ENCODE measurements at places on chromosomes 4 and X.

GRCh38 chr4:138010639-138011038 lies 231.5 kb downstream of the SLC7A11 start:
- no peak for DNase-seq

DNA sequence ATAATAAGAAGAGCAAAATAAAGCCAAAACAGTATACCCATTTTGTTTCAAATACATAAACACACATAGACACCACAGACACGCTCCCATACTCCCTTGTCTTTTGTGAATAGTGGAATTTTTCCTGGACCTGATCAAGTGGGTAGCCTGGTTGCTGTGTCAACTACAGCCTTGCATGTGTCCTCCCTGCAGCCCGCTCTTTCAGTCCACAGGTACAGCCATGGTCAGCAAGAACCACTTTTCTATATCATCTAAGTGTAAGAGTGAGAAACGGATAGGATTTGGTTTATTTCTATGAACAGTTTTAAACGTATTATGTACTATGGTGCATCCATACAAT lies 9.8 kb downstream of the PWWP3B start:
- no peak for DNase-seq

DNA sequence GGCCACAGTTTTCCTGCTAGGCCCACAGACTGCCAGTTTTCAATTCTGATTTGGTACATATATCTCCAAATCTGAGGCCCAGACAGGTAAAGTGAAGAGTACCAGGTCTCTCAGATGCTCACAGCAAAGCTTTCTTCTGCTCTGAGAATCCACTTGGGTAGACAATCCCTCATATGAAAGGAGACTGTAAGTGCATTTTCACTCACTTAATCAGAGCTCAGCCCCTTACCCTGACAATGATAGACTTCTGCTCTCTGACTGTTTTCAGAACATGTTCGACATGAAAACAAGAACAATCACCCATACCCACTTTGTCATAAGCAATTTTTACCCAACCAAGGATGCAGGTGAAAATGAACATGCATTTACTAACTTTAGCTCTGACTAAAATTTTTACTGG lies 7.1 kb downstream of the GPRIN3 start:
- no peak for DNase-seq

DNA sequence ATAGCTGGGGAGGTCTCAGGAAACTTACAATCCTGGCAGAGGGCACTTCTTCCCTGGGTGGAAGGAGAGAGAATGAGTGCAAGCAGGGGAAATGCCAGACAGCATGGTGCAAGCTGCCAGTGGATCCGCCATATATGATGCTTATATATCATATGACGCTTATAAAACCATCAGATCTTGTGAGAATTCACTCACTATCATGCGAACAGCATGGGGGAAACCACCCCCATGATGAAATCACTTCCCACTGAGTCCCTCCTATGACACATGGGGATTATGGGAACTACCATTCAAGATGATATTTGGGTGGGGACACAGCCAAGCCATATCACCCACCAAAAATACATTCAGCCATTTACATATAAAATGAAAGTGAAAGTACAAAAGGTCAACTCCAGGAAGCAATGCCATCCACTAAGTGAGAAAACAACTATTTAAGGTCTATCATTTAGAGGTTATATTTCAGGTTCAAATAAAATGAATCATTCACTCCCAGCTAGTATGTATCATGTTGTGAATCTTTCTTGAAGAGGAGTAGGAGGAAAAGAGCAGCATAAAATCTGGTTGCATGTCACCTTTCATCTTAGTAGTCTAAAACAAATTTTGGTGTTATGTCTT lies 20.3 kb upstream of the DYNLT3 start:
- no peak for DNase-seq

- DNase-seq: no peak
Measured at GRCh38 chr4:126727461-126727860, 905.3 kb upstream of the INTU start.

GRCh38 chrX:12825801-12826200 lies 34.6 kb downstream of the PRPS2 start:
- no peak for DNase-seq

DNA sequence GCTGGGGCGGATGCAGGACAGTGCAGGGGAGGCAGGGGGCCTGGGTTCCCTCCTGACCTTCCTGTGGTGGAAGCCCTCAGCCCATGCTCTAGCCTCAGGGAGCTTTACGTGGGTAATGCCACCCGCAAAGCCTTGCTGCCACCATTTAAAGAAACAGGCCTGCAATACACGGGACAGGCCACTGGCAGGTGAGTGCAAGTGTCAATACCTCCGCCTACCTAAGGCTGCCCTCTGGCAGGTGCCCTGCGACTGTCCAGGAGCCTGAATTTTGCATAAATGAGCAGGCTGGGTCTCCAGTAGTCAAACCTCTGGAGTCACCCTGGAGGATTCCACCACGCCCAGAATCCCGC lies 5.9 kb downstream of the CRMP1 start:
- no peak for DNase-seq

DNA sequence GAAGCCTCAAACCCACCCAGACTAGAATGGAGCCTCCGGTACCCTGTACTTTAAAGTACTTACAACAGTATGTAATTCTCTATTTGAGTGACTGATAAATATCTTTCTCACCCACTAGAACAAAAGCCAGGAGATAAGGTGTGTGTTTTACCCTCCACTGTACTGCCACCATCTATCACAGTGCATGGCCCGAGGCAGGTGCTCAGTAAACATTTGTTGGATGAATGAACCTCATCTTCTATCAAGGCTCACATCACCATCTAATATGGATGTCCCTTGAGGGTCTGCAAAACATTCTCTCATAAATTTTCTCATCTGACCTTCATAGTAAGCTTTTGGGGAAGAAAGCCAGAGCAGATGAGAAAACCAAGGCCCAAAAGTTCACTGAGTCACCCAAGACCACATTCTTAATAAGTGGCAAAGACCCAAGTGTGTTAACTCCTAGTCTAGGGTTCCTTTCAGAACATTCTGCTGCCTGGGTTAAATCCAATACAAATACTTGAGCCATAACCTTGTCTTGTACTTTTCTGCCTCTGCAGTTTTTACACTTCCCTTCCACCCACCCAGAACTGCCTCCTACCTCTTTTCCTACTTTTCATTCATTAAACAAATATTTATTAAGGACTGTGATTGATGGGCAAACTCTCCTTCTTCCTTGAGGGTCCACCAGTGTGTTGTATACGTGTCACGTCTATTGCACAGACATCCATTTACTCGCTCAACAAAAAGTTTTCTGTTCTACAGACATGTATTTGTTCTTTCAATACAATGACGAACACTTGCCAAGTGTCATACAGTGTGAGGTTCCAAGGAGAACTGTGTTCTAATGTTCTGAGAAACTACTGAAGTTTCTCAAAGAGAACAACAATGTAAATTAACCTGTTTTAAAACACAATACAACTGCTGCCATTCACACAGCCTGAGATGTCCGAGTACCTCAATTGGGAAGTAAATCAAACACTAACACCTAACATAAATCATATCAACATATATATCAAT lies 35.7 kb downstream of the APBB2 start:
- no peak for DNase-seq

DNA sequence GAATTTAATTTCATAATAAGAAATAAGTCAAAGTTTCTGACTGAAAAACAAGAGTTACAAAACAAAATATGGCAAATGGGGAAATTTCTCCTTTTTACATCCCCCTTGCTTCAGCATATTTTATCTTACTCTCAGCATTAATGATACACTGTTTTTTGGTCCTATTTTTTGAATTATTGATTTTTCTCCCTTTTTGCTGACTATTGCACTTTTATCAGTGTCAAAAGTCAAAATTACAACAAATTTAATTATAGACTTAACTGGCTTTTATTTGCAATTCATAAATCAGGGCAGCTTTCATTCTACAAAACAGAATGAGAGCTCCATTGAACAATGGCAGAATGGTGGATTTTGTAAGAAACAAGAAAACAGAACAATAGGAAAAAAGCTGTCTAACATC lies 901.9 kb downstream of the FAT4 start:
- DNase-seq: no peak

DNA sequence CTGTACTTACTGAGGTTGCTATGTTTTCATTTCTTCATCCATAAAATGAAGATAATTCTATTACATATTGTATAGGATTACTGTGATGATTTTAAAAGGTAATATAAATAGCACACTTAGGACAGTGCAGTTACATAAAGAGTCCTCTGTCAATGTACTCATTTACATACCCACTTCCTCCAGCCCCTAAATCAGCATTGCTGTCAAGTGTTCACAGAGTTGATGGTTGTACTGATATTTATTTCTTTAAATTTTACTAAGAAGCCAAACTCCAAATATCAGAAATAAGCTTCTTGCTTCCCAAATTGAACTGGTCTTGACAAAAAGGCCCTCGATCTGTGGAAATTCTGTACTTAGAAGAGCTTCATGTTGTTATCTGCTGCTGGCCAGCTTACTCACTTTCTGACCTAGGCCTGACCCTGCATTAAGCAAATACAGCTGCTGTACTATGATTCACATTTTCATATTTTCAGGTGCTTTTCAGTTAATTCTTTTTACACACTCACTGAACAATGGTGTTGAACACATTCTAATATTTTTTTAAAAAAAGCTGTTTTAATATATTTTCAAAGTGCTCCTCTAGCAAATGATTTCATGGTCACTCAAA lies 259.6 kb downstream of the UNC5C start:
- DNase-seq: no peak

GRCh38 chr4:17647927-17648326 lies 33.5 kb downstream of the MED28 start:
- no peak for DNase-seq

GRCh38 chr4:123913598-123913997 lies 517.0 kb downstream of the SPRY1 start:
- no peak for DNase-seq

- no peak for DNase-seq
Measured at GRCh38 chr4:70768301-70768948, 46.7 kb downstream of the RUFY3 start.

- DNase-seq: no peak
Measured at GRCh38 chr4:173929921-173930320, 353.5 kb downstream of the FBXO8 start.

- DNase-seq: no peak
Measured at GRCh38 chr4:150253965-150254630, 175.9 kb downstream of the DCLK2 start.

DNA sequence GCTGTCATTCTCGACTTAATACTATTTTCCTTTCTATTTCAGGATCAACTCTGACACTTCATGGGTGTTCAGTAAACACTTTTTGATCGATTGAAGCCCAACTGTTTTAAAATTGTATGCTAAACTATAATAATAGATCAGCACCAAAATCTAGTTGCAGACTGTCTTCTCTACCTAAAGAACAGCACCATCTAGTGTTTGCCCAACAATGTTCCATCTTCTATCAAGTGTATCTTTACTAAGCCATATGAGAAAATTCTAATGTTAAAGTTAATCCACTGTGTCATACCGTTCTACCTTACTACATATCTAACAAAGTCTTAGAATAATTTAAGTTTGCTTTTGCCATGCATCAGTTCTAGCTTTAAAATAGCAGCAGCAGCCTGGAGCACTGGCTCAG lies 113.0 kb upstream of the PRDX4 start:
- no peak for DNase-seq

DNA sequence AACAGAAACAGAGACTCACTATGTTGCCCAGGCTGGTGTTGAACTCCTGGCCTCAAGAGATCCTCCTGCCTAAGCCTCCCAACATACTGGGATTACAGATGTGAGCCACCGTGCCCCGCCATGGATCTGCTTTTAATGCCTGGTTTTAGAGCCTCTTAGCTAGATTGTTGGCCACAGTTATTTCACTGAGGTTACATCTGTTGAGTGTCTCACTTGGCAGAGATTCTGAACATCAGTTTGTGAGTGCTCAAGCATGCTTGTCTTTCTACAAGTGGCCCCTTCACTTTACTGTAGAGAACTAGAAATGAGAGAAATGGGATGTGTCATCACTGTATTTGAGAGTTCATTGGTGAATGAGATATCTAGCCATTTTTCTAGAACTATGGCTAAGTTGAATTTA lies 218.5 kb downstream of the APBB2 start:
- DNase-seq: no peak

DNA sequence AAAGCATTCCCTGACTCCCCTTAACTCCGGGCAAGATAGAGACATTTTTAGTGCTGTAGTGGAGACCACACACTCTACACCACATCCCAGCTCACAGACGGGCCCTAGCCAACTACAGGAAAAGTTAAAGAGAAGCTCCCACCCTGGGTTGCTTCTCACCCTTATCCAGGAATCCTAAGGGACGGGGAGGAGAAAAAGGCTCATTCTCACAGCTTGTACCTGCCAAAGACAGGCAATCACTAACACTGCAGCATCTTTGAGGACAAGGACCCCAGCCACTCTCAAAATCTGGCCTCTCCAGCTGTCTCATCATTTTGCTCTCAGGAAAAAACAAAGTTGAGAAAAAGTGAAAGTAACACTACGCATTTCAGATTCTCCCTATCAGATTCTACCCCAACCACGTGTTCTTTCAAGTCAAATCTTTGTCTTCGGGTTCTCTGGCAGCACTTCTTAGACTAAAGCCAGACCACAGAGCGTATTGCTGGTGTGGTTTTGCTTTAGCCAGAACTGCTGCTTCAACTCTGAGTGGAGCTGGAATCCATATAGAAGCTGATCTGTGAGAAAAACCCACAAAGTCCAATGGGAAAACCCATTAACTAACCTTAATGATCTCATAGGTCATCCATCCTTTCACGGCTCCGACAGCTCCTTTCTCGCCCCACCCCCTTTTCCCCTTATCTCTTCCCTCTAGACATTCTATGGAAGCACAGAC lies 605.9 kb upstream of the DIPK2B start:
- no peak for DNase-seq

- DNase-seq: no peak
Measured at GRCh38 chrX:119757979-119758730, at the start of gene SOWAHD. SOWAHD (plus strand) TSS chrX:119758588; CDS start chrX:119758668, 80 bp downstream.

DNA sequence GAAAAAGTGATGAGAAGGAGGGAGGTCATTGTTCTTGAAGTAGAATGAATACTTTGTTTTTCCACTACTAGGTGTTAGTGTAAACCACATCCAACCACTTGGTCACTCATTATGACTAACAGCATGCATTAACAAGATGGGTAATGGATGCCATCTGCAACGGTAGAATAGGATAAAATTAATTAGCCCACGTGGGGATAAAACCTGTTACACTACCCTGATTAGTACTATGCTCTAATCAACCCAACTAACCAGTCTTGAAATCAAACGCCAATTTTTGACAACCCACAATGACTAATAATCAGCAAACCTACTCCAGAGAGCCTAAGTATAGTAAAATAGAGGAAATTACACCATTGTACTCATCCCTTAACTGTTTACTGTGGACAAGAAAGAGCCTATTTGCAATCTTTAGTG lies 93.4 kb upstream of the MCF2 start:
- DNase-seq: no peak

DNA sequence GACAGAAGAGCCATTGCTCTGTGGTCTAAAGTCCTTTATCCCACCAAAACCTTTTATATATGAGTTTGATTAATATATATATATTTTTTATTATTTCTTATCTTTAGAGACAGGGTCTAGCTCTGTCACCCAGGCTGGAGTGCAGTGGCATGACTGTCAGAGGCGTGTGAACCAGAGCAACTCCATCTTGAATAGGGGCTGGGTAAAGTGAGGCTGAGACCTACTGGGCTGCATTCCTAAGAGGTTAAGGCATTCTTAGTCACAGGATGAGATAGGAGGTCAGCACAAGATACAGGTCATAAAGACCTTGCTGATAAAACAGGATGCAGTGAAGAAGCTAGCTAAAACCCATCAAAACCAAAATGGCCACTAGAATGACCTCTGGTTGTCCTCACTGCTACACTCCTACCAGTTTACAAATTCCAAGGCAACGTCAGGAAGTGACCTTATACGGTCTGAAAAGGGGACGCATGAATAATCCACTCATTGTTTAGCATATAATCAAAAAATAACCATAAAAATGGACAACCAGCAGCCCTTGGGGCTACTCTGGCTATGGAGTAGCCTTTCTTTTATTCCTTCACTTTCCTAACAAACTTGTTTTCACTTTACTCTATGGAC lies 10.5 kb downstream of the TBCK start:
- no peak for DNase-seq
